ENCODE measurements at places on chromosomes 5 and 9.
A peak's percentile ranks its signal among the peaks of the same experiment; 100 is the strongest.

- DNase-seq = no peak
These were observed 49.2 kb downstream of the OXCT1 start for GRCh38 chr5:41821051-41821450.

GRCh38 chr9:131809941-131810344, 70.1 kb upstream of the RAPGEF1 start:
- DNase-seq = peak; percentile 51

DNA sequence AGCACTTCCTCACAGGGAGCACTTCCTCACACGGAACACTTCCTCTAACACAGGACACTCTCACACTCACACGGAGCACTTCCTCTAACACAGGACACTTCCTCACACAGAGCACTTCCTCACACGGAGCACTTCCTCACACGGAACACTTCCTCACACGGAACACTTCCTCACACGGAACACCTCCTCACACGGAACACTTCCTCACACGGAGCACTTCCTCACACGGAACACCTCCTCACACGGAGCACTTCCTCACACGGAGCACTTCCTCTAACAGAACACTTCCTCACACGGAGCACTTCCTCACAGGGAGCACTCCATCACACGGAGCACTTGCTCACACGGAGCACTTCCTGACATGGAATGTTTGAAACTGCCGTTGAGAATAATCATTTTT, 13.4 kb downstream of the POMT1 start:
- no peak for DNase-seq

GRCh38 chr5:119220576-119221197, 135.1 kb upstream of the TNFAIP8 start:
- no peak for DNase-seq

DNA sequence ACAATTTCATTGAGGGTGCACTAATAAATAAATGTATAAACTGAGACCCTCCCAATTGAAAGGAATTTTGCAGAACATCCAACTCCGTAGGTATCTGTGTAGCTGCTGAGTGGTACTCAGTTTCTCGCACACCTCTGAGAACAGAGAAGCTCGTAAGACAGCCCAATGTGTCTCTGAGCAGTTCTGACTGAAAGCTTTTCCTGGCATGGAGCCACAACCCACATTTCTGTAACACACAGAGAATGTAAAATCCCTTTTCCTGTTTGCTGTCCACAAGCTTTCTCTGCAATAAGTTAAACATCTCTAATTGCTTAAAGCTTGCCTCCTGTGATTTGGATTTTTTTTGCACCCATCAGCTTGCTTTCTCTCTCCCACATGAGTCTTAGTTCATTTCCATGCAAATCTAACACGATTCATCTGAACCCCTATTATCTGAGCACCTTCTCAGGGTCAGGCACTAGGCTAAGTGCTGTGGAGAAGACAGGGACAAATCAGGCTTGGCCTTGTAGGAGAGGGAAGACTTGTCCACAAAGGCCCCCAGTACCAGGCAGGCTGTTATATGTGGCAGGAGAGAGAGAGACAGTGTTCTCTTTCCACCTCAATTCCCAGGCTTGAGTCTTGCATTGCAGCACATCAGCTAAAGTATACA, 44.2 kb upstream of the COL15A1 start:
- peak; percentile 67 for DNase-seq

DNA sequence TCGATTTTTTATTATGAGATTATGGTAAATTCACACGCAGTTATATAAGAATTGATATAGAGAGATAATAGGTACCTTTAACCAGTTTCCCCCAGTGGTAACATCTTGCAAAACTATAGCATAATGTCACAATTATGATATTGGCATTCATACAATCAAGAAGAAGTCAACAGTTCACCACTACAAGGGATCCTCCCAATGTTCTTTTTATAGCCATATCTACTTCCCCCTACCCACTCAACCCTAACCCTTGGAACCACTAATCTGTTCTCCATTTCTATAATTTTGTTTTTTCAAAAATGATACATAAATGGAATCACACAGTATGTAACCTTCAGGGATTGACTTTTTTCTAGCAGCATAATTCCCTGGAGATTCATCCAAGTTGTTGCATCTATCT, 9.8 kb downstream of the ACTL7B start:
- no peak for DNase-seq
